ENCODE measurements at places on chromosomes 4 and X. TPM values are rescaled to one million over a fixed set of nuclear protein-coding genes. Genes with fewer than 3 reads are reported as not detected.

DNA sequence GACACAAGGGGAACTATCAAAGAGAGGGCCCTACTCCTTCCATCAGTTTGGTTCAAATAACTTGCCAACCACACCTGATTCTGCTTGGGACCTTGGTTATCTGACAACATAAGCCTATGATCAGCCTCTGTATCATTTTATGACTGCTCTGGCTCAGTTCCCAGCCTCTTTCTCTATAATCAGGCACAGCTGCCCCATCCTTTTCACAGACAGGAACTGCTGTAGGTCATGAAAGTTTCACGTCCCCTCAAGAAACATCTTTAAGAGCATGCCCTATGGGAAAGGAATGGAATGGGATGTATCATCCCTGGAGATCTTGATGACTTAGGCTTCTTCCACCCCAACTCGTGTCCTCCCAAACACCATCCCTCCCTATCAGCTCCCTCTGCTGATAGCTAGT, 243.4 kb downstream of the AR start:
- no peak for DNase-seq

GIMD1 gene
- total RNA-seq = not detected

DNA sequence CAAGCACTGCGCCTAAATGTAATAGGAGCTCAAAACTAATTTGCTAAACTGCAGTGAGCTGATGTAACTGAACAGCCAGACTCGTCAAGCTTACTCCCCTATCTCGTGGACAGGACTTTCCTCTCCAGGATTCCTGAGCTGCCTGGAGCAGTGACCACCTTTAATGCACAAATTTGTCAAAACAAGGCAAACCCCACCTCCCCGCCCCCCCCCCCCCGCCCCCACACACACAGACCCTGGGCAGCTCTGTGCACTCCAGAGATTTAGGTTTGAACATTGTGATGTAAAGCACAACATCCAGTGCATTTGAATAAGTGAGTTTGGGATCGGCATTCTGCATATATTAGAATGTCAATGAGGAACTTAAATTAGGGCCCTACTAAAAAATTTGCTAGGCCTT, 77.7 kb upstream of the DHX15 start:
- DNase-seq = no peak

SOX3 gene
- total RNA-seq = not detected

DNA sequence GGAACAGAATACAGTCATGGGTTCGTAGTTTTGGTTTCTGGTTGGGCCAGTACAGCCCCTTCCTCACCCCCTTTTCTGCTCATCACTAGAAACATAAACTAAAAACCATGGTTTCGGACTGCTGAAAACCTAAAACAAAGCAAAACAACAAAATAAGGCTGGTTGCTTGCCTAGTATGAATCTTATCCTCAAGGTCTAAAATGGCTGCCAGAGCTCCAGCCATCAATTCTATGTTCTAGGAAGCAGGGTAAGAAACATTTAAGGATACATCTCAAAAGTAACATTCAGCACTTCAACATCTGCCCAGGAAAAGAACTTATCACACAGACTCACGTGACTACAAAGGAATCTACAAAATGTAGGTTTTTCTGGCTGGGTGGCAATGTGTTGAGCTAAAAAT, 31.5 kb downstream of the PPP3CA start:
- DNase-seq = no peak

KLHL15 gene
- 5.7 TPM for total RNA-seq

RHOXF2 gene
- not detected for total RNA-seq

GPR173 gene
- total RNA-seq = 0.23 TPM

PORCN gene
- total RNA-seq = 1.9 TPM

All from left lobe of liver (tissue), 2 donors.